ENCODE measurements at places on chromosomes 5 and 9.

GRCh38 chr9:98429613-98430012, 174.2 kb upstream of the TBC1D2 start:
- no peak for DNase-seq

- peak; percentile 50 for DNase-seq
Observed at GRCh38 chr5:52580921-52581320, 206.8 kb upstream of the ITGA1 start.

- no peak for DNase-seq
Observed at GRCh38 chr5:151451626-151452520, 4.5 kb downstream of the SLC36A1 start.

- no peak for DNase-seq
Observed at GRCh38 chr5:131214609-131215227, 44.0 kb downstream of the LYRM7 start.

DNA sequence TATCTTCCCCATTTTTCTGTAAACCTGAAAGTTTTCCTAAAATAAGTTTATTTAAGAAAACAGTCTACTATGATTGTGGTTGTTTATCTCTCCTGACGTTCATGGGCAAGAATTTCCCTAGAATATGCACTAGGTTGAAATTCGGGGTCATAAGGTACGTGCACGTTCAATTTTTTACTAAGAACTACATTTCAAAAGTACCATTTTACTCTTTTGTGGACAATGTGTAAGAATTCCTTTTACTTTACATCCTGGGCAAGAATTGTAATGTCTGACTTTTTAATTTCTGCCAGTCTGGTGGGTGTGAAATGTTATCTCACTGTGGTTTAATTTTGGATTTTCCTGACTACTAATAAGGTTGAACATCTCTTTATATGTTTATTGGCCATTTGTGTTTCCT, 12.4 kb downstream of the IL5 start:
- DNase-seq: no peak

GRCh38 chr5:172481011-172481800, 26.9 kb upstream of the SH3PXD2B start:
- no peak for DNase-seq

DNA sequence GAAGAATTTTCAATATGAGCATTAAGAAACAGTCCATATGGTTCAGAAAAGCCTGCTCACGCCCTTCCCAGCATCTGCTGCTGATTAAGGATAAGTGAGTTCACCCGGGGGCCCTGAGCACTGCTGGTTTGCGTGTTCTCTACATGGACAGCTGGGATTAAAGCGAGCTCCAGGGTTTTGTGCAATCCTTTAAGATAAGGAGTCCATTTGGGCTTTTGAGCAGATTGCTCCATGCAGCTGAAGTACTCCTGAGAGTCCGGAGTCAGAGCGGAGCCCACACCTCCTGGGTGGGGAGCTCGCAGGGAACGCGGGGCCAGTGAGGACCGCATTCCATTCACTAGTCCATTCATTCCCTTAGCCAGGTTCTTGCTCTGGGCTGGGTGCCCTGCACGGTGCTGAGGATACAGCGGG, 149.3 kb upstream of the COL5A1 start:
- DNase-seq: no peak

DNA sequence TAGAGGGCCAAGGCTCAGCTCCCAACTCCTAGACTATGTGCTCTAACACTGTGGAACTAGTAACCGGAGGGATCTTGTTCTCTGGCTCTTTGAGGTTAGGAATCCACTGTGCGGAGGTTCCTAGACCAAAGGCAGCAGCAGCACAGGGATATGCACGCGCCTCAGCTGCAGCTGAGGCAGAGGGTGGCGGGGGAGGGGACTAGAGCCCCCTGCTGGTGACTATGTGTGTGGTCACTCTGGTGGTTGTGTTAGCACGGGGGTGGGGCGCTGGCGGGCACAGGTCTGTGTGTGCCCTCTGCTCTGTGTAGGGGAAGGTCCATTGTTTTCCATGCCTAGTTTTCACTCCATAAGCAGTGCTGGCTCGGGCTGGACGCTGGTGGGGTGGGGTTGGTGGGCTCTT, 458.0 kb upstream of the IZUMO3 start:
- no peak for DNase-seq

GRCh38 chr5:145797336-145797735, 37.8 kb downstream of the PRELID2 start:
- DNase-seq: no peak

- no peak for DNase-seq
Observed at GRCh38 chr9:77648234-77649108, at the start of gene GNA14. TSS of gene GNA14 (minus strand) at chr9:77648322. CDS start at chr9:77647793, 529 bp downstream.

DNA sequence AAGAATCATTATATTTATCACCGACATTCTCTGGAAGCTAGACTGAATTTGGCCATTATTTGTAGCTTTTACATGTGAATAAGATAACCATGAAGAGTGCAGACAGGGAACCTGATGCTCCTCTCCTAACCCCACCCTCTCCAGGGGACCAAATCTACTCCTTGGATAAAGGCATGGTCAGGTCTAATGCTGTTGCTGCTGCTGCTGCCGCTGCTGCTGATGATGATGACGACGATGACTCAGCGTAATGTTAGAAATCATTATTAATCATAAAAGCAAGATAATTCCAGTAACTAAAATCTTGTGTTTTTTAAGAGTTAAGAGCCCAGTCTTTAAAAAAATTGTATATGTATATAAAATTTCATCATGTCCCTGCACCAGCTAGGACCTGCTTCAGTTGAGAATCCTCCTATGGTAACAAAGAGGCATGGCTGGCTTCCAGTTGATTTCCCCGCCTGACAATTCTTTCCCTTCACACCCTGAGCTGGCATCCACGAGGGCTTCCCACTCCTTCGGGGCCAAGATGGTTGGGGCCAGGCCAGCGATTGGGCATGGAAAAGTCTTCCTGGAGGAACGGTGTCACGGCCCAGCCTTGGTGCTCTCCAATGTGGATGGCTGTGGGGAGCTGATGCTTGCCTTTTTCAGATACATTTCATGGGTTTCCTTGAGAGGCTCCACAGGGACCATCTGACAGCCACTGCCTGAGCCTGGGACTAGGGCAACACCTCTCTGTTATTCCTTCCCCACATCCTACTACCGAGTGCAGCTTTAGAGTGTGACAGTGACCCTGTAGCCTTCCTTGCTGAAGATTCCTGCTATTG, 400.0 kb downstream of the CTNND2 start:
- no peak for DNase-seq

- no peak for DNase-seq
Observed at GRCh38 chr9:6977761-6978160, 220.0 kb downstream of the KDM4C start.

- no peak for DNase-seq
Observed at GRCh38 chr5:110043025-110043424, 353.3 kb downstream of the MAN2A1 start.

DNA sequence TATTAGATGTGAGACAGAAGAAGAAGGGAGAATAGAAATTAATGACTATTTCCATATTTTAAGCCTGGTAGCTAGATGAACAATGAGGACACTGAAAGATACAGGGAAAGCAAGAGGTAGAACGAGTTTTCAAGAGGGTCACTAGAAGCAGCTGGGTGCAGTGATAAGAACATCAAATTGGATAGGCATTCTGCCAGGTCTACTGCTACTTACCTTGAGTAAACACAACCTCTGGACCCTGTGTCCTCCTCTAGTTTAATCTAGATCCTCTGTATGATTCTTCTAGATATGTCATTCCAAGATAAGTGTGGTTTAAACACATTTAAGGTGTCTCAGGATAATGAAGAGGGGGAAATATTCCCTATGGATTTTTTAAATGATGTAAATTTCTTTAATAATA, 31.2 kb downstream of the OTP start:
- no peak for DNase-seq

DNA sequence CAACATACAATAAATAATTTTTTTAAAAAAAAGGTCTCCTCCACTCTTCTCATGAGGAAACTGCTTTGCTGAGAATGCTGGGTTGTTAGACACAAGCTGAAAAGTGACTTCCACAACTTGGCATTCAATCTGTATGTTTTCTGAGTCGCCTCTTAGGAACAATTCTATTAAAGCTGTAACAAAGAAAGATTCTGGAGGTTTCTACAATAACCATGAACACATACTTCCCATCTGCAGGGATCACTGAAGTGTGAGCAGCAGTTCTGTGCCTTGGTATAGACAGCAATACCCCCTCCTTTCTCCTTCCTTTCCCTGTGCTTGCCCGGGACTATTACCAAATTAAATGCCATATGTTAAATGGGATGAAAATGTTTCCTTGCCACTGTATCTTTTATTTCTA, 1.5 kb downstream of the DIRAS2 start:
- no peak for DNase-seq

- DNase-seq: no peak
Observed at GRCh38 chr5:115246361-115246991, 16.2 kb downstream of the PGGT1B start.
